ENCODE measurements at places on chromosomes 5 and 9.

DNA sequence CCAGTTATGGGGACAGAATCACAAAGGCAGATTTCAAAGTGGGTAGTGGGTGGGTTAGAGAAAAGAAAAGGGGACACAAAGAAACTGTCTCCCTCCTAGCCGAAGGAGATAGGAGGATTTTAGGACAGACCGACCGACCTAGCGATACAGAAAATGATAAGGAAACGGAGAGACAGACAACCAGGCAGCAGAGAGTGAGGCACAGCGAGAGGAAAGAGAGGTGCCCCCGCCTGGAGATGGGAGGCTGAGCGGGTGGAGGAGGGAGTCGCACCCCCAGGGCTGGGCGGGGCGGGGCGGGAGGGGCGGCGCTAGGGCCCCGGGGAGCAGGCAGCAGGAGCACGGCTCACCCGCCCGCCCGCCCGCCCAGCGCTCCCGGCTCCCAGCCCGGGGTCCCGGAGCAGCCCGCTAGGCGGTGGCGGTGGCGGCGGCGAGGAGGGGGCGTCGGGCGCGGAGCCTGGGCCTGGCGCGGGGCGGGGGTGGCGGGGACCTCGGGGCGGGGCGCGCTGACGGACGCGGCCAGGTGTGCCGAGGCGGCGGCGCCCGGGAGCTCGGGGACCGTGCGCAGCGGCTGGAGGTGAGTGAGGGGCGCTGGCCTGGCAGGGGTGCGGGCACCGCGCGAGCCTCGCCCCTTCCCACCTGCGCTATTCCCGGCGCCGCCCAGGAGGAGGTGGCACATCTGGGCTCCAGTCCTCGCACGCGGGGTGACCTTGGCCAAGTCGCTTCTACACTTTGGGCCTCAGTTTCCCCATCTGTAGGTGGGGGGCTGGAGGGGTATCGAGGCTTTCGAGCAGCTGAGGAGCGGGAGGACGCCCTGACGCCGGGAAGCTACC lies 15.9 kb upstream of the SYNPO start:
- peak; percentile 52 for DNase-seq

DNA sequence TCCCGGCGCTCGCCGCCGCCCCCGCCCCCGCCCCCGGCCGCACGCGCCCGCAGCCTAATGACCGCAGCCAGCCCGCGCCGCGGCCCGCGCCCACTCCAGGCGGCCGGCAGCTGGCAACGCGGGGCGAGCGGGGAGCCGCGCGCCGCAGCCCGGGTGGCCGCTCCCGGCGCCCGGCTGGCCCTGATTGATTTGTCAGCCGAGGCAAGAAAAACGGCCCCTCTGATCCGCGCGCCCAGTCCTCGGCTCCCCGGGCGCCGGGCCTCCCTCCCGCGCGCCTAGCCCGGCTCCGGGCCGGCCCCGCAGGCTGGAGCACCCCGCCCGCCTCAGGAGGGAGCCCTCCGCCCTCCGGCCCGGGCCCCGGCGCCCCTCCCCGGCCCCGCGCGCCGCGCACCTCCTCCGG lies 11.9 kb upstream of the LHX2 start:
- no peak for DNase-seq

- no peak for DNase-seq
Measured at GRCh38 chr9:133799716-133800115, 61.6 kb upstream of the SARDH start.

- DNase-seq, result no peak
Measured at GRCh38 chr5:31383734-31384133, 148.2 kb downstream of the DROSHA start.

- DNase-seq, result no peak
Measured at GRCh38 chr5:78006449-78006848, 230.3 kb upstream of the TBCA start.

GRCh38 chr5:27437594-27438200 lies 399.3 kb upstream of the CDH9 start:
- DNase-seq, result peak; percentile 2

DNA sequence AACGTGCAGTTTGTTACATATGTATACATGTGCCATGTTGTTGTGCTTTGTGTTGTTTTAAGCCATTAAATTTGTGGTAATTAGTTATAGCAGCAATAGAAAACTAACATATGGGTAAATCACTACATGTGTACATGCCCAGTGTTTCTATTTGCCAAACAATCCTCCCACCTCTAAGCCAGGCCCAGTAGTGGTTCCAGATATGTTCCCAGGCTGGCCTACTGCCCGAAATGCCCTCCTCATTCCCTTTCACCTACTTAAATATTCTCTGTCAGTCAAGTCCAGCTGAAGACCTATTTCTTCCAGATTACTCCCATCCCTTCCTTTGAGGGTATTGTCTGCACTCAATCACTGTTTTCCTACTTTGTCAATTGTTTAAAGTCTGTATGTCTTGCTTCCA lies 24.1 kb upstream of the AGGF1 start:
- DNase-seq, result no peak

DNA sequence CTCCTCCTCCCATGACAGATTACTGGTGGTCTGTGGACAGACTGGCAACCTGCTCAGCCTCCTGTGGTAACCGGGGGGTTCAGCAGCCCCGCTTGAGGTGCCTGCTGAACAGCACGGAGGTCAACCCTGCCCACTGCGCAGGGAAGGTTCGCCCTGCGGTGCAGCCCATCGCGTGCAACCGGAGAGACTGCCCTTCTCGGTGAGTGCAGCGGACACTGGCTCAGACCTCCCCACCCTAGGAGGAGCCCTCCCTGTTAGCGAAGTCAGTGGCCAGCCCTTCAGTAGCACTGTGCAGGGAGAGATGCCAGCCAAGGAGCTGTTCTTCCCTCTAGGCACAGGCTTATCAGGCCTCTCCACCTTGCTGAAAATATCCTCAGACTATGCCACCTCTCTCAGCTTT lies 143.5 kb downstream of the SAXO1 start:
- DNase-seq, result no peak

- DNase-seq, result no peak
Measured at GRCh38 chr5:121698690-121699089, 153.0 kb upstream of the FTMT start.

DNA sequence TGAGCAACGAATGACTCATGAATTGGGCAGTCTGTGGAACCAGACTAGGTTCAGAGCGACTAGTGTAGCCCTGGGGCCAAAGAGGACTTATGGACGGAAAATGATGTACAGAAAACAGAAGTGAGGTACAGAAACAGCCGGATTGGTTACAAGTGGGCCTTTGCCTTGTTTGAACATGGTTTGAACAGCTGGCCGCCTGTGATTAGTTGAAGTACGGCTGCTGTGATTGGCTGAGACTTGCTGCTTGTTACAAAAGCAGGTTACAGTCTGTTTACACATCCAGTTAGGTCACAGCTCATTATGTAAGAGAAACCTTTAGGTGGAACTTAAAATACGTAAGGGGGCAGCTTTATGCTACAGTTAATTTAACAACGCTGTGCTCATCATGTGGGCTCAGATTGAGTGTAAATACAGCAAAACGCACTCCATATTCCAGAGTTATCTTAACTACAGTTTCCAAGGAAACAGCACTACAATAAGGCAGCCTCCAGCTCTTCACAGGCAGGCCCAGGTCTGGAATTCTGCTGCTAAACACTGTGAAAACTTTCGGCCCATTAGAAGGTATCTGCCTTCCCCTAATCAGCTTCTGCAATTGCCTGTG lies 6.5 kb downstream of the AMACR start:
- DNase-seq, result no peak

DNA sequence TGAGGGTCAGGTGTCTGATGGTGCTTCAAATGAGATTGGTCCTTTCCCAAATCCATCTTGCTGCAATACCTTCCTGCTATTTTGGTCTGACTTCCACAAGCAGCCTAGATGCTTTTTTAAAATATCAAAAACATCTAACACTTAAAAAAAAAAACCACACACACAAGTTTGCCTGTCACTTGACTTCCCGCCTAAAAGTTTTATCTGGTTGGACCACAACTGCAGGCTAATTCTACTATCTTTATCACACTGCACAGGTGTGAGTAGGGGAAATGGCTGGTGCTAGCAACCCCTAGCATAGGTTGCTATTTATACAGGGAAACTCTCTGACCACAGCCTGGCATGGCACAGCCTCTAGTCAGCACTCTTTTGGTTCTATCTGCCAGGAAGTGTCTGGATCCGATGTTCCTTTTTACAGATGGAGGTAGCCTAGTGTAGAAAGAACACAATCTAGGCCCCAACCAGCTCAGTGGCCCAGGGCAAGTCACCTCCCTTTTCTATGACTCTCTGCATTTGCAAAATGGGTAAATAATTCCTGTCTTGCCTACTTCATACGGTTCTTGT lies at the start of gene HEMGN:
Gene HEMGN, minus strand, starts transcription at position 92 of the 564 bp plus-strand sequence. Its CDS starts 36 bp downstream, at position 56.
- peak; percentile 40 for DNase-seq

- DNase-seq, result no peak
Measured at GRCh38 chr5:3886524-3887451, 291.2 kb downstream of the IRX1 start.

GRCh38 chr5:113694576-113694975 lies 181.1 kb downstream of the YTHDC2 start:
- DNase-seq, result no peak

GRCh38 chr9:19698960-19699359 lies 89.9 kb downstream of the SLC24A2 start:
- DNase-seq, result no peak

- no peak for DNase-seq
Measured at GRCh38 chr9:131840220-131840619, 100.3 kb upstream of the RAPGEF1 start.

- no peak for DNase-seq
Measured at GRCh38 chr5:148924817-148925216, 98.4 kb downstream of the ADRB2 start.

DNA sequence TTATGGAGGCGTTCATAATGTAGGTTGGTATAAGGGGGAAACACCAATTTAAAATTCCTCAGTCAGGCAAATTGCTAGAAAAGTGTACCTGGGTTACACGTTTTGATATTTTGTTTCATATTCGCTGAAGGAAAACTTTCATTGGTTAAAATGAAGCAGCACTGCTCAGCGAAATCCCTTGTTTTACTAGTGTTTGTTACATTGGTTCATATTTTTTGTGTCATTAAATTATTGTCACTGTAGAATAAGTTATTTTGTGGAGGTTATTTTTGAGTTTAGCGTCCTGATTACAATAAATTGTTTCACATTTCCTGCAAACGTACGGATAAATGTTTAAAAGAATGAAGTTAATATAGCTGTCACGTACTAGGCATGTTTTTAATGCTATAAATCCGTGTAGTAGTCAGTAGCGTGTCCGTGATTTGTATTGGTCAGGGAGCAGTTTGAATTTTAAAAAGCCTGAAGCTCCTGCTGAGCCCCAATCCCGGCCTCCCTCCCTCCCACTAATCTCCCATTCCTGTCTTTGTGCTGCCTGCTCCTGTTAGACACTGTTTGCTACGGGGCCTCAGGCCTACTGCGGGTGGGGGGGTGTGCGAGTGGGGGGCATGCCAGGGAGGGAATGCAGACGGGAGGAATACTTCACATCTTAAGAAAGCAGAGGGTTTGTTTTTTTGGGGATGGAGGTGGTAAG lies 2.0 kb downstream of the NIPBL start:
- DNase-seq, result no peak

DNA sequence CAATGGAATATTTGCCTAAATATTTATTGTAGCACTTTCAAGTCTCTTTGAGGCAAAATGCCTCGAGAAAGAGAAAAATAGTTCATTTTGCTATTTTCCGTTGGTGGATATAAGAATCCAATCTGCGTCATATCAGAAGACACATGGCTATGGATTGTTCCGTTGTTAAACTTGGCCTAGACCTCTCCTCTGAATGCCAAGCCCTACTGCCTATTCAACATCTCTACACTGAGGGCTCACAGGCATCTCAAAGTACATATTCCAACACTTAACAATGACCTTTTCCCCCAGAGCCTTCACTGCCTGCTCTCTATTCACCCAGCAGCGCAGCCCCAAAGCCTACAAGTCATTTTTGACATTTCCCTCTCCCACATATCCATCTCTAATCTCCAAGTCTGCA lies 350.1 kb downstream of the GLIS3 start:
- no peak for DNase-seq

DNA sequence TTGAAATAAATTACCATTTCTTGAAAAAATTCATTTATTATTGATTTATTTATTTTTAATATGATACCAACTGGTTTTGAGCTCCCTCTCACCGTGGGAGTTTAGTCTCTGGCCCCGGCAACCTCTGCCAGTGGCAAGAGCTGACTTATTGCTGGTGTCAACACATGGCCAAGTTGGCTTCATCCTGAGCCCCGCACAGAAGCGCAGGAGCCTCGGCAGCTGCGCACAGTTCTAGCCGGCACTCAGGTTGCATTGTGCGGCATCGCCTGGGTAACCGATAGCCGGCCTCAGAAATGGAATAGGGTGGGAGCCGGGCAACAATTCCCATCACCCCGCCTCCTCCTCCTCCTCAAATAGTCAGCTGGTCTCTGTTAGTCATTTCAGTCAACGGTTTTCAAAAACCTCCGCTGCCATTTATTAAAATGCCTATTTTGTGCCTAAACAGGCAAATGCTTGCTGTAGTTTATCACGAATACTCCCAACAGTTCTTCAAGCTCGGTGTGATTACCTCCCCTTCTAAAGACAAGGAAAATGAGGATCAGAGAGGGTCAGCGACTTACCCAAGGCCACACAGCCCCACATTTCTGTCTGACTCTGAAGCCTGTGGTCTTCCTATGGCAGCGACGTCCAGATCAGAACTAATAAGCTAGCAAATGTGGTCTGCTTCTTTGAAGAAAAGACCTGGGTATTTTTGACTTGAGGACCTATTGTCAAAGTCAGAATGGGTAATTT lies 15.7 kb upstream of the MSX2 start:
- DNase-seq, result no peak

- no peak for DNase-seq
Measured at GRCh38 chr9:13588151-13589033, 308.9 kb upstream of the MPDZ start.

GRCh38 chr5:64914396-64914795 lies 145.7 kb downstream of the CWC27 start:
- DNase-seq, result no peak

DNA sequence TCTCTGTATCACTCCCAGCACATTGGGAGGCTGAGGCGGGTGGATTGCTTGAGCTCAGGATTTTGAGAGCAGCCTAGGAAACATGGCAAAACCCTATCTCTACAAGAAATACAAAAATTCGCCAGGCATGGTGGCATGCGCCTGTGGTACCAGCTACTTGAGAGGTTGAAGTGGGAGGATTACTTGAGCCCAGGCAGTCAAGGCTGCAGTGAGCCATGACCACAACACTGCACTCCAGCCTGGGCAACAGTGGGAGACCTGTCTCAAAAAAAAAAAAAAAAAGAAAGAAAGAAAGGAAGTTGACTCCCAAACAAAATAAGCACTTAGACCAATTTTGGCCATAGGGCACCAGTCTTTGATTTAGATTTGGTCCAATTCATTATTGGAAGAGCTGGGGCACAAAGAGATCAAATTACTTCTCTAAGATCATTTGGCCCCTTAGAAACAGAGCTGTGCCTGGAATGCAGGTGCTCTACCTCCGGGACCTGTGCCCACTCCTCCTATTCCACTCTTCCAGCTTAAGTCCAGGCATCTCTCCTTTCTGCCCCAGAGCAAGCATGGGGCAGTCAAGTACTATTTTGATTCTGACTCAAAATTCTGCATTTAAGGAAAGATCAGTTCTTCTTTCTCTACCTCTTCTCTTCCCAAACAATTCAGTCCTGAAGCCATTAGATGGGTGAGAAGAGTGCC lies 59.0 kb downstream of the ALDH7A1 start:
- no peak for DNase-seq

- DNase-seq, result no peak
Measured at GRCh38 chr9:6567140-6567591, 78.4 kb downstream of the GLDC start.

GRCh38 chr9:18526685-18527084 lies 52.7 kb downstream of the ADAMTSL1 start:
- DNase-seq, result no peak

GRCh38 chr9:103802068-103802467 lies 292.0 kb upstream of the SMC2 start:
- DNase-seq, result no peak

GRCh38 chr5:68418201-68418600 lies 202.6 kb downstream of the PIK3R1 start:
- no peak for DNase-seq

GRCh38 chr9:123757547-123757946 lies 172.4 kb downstream of the DENND1A start:
- DNase-seq, result no peak

All from GM12865 (cell line).